Fibroblast of villous mesenchyme (primary cell): ENCODE measurements at places on chromosomes 16 and 17.

DNA sequence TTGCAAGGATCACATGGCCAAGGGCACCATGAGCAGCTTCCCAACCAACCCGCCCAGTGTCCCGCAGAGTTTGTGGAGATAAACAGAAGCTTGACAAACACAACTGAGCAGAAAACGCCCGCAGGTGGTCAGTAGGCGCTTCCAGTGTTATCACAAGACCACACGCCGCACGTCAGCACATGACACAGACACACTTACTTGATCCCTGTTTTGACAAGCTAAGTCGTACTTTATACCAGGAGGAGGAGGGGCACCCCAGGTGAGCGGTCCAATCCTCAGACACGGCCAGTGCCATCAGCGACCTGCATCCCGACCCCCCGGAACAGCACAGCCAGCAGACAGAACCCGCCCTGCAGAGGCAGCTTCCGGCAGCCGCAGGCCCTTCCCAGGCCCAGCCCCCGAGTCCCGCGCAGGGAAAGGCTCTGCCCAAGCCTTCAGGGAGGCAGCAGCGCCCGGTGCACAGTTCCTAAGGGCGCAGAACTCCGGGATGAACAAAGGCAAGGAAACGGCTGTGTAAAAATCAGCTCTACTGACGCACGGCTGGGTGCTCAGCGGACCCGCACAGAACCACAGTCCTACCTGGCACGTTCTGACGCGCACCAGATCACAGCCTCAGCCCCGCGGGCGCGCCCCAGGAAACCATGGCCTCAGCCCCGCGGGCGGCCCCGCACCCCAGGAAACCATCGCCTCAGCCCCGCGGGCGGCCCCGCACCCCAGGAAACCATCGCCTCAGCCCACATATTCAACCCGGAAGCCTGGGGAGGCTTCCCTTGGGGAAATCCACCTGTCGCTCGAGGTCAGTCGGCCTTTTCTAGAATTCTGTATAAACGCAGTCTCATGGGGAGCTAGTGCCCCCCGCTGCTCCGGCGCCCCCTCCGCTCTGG is 27.8 kb downstream of the AXIN1 start:
- no peak for DNase-seq

DNA sequence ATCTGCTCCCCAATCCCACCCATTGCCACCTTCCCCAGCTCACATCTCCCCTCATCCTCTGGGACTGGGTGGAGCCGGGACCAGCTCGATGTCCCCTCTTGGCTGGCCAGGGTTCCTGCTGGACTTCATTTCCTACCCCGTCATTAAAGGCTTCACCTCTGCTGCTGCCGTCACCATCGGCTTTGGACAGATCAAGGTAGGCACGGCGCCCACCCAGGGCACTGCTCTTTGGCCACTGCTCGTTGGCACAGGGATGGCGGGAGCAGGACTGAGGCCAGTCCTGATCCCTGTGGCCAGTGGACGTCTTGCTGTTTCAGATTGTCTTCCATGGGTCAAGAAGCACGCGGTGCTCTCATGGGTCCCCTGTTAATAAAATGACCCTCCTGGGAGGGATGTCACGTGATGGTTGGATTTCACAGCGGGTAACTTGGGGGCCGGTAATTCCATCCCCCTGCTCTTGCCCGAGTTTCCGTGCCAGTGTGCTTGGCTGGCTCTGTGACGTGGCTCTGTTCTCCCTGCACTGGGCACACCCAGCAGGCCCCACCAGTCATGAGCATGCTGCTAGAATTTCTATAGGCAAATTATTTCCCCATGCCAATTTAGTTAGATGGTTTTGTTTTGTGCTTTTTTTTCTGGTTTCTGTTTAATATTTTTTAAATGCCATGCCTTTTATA is 3.1 kb downstream of the SLC26A11 start:
- no peak for DNase-seq

DNA sequence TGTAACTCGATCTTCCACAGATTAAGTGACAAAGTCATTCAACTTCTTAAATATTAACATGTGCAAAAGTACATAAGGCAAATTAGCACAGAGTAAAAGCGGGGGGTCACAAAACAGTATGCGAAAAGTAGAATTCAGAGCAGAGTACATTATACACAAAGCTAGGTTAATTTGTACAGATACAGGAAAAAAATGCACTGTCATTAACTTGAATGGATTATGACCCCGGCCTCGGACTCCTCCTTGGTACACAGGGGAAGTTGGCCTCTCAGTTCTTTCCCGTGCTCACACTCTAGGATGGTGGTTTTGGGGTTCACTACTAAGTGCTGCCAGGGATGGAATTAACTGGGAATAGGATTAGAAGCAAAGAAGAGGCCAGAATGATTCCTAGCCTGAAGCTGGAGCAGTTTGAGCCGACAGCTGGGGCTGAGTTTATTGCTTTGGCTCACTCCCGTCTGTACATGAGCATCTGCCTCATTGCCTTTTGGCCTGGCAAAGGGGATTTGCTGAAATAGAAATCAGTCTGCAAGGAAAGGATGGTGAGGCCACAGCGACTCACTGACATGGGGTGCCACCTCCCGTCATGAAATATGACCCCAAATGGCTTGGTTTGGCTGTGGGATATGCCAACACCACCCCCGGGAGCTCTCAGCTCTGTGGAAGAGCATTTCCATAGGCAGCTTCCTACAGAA is 23.6 kb downstream of the NTN1 start:
- no peak for DNase-seq

GRCh38 chr17:74568106-74568873 is 981 bp upstream of the CD300H start:
- DNase-seq, result no peak

- peak; percentile 78 for DNase-seq
Observed at GRCh38 chr16:8908810-8909468, 26.8 kb downstream of the LITAFD start.

- DNase-seq, result no peak
Observed at GRCh38 chr17:77306048-77306789, 165.4 kb downstream of the SEC14L1 start.

GRCh38 chr16:54453871-54454270 is 167.3 kb upstream of the IRX3 start:
- no peak for DNase-seq

DNA sequence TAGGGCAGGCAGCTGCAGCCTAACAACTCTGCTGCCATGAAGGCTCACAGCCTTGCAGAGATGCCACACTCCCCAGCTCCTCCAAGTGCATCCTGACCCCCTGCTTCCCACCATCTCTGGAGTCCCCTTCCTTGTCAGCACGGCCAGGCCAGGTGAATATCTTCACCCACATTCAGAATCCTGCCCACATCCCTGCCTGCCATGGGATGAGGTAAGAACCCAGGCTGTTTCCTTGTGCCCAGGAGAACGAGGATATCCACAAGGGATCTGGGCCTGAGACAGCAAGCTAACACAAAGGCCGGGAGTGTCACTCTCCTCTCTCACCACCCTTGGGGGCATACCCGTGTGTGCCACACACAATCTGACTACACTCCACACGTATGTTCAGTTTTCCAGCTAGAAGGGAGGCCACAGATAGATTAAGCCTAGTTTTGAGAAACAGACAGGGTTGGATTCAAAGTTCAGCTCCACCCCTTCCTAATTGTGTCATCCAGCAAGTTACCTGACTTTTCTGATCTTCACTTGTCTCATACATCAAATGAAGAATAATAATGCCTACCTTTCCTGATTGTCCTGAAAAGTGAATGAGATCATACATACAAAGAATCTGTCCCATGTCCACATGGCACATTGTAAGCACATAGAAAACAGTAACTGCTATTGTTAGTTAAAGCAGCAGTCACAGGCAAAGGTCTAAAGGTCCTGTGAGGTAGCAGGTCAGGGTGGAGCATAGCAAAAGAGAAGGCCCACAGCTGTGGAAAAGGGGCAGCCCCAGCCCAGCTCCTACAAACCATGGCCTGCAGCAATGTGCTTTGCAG is 17.4 kb upstream of the SUPT4H1 start:
- DNase-seq, result no peak

- peak; percentile 69 for DNase-seq
Observed at GRCh38 chr16:4140652-4141051, 24.4 kb upstream of the ADCY9 start.

DNA sequence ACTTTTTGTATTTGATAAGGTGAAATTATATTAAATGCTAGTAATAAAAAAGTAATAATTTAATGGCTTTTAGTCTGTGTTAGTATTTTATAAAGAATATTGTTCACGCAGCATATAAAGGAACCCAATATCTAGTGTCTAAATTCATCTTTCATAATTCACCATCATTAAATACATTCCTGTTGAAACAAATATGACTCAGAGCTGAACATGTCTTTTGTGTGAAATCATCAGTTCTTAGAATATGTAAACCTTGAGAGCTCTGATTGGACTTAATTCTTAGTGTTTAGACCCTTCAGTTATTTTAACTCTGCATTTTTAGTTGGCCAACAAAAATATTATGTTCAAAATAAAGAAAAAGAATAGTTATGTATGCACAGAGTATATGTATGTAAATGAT is 71.8 kb downstream of the ABHD15 start:
- peak; percentile 24 for DNase-seq

GRCh38 chr17:2075336-2076086 is 20.6 kb downstream of the HIC1 start:
- DNase-seq, result peak; percentile 83

GRCh38 chr17:45366049-45366448 is 49.2 kb upstream of the MAP3K14 start:
- no peak for DNase-seq

DNA sequence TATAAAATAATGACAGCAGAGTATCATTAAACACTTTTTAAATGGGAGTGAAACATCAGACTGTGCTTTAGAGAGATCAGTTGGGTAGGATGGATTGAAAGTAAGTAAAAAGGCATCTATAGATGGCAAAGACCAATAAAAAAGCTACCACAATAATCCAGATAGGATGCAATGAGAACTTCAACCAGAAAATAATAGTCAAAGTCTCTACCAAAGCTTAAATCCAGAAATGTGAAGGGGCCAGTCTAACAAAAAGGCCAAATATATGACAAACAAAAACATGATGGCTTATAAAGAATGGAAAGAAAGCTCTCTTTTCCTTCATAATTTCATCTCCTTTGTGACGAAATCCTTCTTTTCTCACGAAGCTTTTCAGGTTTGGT is 12.3 kb downstream of the KANSL1 start:
- peak; percentile 42 for DNase-seq

DNA sequence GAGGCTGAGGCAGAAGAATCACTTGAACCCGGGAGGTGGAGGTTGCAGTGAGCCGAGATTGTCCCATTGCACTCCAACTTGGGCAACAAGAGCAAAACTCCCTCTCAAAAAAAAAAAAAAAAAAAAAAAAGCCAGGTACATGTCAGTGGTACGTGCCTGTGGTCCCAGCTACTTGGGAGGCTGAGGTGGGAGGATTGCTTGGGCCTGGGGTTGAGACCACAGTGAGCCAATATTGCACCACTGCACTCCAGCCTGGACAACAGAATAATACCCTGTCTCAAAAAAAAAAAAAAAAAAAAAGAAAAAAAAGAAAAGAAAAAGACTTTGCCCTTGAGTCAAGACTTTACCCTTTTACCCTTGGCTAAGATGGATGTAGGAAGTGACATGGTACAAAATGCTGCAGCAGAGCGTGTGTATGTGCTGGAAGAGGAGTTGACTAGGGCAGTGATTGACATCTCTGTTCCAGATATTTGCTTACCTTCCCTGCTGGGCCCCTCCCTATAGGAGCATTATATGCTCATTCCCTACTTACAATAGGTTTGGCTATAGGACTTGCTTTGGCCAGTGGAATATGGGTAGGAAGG is 10.6 kb downstream of the STX4 start:
- DNase-seq, result no peak

DNA sequence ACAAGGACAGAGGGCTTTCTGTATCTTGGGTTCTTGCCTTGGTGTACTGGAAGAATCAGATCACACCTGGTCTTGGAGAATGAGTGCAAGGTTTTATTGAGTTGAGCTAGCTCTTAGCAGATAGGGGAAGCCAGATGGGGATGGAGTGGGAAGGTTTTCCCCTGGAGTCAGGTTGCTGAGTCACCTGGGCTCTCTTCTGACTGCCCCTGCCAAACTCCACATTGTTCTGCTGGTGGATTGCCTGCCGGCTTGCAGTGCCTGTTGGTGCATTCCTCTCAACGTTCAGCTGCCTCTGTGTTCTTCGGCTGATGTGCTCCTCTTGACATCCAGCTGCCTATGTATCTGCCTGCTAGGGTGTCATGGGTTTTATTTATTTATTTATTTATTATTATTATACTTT is 1431.1 kb downstream of the CDH8 start:
- DNase-seq, result no peak

- peak; percentile 97 for DNase-seq
Observed at GRCh38 chr16:67660564-67661028, at the start of gene PARD6A. Gene PARD6A, plus strand, starts transcription at chr16:67660960. Its CDS starts 79 bp downstream, at chr16:67661039.

DNA sequence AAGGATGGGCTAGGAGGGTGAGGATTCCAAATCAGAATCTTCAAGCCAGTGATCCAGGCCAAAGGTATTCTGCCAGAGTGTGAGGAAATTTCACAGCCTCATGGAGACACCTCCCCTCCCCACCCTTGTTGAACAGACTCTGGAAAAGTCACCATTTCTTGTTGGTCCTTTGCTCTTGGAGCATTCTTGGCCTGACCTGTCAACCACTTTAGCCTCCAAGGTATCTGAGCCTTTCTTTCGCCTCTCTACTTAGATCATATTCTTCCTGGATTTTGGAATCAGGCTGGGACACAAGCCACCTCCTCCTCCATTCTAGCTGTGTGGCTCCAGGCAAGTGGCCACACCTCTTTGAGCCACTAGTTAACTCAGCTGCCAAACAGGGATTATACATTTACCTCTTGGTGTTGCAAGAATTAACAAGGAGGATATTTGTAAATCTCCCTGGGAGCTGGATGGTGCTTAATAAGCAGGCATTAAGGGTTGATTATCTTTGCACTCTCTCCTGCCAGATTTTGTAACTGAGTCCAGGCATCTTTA is 193.5 kb downstream of the WWOX start:
- peak; percentile 63 for DNase-seq

DNA sequence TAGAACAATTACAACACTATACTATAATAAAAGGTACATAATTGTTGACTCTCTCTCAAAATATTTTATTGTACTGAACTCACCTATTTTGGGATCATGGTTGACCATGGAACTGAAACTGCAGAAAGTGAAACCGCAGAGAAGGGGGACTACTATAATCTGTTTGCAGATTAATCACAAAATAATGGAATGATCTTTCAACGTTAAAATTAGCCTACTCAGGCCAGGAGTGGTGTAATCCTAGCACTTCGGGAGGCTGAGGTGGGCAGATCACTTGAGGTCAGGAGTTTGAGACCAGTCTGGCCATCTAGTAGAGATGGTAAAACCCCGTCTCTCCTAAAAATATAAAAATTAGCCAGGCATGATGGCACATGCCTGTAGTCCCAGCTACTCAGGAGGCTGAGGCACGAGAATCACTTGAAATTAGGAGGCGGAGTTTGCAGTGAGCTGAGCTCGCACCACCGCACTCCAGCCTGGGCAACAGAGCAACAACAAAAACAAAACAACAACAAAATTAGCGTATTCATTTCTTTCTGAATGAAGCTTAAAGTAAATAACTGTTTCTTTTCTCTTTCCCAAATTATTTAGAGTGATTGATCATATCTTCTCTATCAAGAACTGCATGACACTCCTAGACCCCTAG is 45.6 kb downstream of the IKZF3 start:
- DNase-seq, result no peak

- peak; percentile 78 for DNase-seq
Observed at GRCh38 chr16:84893849-84894599, 74.2 kb downstream of the CRISPLD2 start.

GRCh38 chr16:57810197-57811031 is 8.1 kb upstream of the KIFC3 start:
- peak; percentile 97 for DNase-seq
